ENCODE measurements at places on chromosomes 2 and 18.

DNA sequence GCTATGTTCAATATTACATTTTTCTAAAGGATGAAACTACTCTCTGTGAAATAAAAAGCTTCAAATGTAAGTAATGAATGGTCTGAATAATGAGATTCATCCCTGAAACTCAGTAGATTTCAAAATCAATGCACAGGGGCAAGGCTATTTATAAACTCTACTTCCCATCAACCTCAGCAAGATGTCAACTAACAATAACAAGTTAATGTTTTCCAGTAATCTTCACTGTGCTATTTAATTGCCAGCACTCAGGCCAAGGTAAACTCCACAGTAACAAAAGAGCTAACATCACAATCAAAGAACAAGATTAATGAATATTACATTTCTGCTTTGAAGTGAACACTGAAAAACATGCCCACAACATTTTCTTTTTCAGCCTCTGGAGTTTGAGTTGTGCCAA, 144.3 kb upstream of the ZFP36L2 start:
- DNase-seq, result no peak

- DNase-seq, result no peak
Observed at GRCh38 chr18:10923551-10924070, 225.8 kb downstream of the PIEZO2 start.

DNA sequence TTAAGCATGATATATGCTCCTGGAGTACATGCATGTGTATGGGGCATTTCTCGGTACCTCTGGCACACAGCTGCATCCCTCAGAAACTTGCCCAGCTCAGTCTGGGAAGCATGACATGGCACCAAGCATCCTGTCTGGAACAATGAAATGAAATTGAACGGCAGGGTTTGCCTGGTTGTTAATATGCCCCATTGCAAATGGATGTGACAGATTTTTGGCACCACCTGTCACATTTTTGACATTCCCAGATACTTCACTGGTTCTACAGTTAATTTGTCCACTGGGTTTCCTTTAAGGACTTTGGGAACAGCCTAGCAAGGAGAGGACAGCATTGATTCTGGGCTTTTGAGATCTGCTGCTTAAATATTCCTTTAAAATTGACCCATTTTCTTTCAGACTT, 305.8 kb downstream of the TSN start:
- no peak for DNase-seq

GRCh38 chr2:10717628-10718027, 3.8 kb upstream of the ATP6V1C2 start:
- DNase-seq, result no peak

DNA sequence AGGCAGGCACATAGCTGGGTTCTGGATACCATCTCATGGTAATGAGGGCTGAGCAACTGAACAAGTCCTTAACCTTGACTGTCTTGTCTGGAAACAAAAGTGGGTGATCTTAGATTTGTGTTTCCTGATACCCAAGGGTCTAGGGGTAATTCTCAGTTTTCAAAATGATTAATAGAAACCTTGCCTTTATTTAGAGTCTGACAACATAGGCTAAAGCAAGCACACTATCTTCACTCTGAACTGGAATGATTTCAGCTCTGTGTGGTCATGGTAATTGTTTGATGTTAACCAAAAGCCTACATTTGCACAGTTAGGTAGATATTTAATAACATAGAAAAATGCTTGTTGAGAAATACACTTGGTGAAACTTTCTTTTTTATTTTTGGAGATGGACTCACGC, 6.8 kb upstream of the LAMA3 start:
- DNase-seq, result no peak
